ENCODE measurements at places on chromosomes 12 and 14.

GRCh38 chr12:24200010-24200409 is 250.5 kb upstream of the SOX5 start:
- no peak for DNase-seq

- DNase-seq, result no peak
Measured at GRCh38 chr12:18595412-18595811, 142.4 kb downstream of the PLCZ1 start.

DNA sequence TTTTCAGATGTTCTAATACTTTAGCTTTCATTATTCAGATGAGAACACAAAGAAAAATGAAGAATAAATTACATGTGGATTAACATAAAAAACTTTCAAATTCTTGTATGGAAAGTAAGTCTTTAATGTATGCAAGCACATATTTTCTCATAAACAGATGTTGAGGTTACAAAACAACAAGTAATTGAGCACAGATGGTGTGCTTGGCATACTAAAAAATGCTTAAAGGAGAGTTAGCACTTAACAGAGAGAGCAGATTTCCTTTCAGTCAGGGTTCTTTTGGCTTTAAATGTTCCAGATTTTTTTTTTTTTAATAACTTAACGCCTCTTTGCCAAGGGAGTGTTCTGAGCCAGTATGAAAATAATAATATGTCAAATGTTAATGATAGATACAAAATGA is 96.0 kb downstream of the RASSF9 start:
- no peak for DNase-seq

- no peak for DNase-seq
Measured at GRCh38 chr14:92587700-92588085, 74.1 kb downstream of the RIN3 start.

DNA sequence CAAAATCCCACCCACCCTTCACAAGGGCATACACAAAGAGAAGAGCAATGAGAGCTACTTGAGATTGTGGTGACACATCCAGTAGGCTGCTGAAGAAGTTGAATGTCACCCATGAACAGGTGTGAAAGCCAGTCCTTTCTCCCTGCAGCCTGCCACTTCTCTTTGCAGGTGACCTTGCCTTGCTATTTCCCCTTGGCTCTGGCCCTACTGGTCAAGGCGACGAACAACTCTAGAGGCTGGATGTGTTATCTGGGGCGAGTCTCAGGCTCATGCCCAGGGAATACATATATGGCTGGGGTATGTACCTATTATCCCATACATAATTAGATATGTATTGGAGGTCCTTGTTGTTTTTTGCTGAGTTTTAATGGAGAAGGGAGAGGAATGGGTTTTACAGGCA is 70.2 kb upstream of the EGLN3 start:
- no peak for DNase-seq

GRCh38 chr14:70655110-70655826 is 13.6 kb downstream of the TTC9 start:
- peak; percentile 90 for DNase-seq
